ENCODE measurements at places on chromosomes 13 and 19.

DNA sequence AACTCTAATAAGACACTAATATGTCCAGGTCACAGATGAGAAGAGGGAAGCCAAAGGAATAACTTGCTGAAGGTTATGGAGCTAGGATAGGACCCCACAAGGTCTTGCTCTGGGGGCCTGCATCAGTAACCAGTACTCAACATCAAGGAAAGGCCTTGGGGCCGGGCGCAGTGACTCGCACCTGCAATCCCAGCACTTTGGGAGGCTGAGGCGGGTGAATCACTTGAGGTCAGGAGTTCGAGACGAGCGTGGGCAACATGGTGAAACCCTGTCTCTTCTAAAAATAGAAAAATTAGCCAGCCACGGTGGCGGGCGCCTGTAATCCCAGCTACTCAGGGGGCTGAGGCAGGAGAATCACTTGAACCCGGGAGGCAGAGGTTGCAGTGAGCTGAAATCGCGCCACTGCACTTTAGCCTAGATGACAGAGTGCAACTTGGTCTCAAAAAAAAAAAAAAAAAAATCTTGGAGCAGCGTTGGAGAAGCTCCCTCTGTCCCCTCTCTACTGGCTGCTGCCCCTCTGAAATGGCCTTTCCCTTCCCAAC, 1.8 kb downstream of the LONP1 start:
- no peak for DNase-seq

DNA sequence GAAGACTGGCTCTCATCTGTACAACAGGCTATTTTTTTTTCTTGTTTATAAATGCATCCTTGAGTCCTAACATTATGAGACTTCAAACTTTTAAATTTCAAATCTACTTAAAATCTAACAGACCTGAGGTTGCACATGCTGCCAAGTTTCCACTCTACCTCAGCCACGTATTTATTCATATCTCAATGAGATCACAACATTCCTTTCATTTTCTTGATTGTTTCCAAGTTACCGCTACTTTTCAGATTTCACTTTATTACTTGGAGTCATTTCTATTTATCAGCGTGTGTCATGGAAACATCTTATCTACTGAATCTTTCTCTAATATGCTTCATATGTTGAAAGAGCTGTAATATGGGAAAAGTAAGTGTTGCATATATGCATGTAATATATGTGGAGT, 1257.5 kb upstream of the ATXN8OS start:
- no peak for DNase-seq

GRCh38 chr13:26485288-26485687, 72.2 kb upstream of the WASF3 start:
- no peak for DNase-seq

GRCh38 chr13:19058566-19058965, 123.1 kb downstream of the TUBA3C start:
- DNase-seq: no peak

DNA sequence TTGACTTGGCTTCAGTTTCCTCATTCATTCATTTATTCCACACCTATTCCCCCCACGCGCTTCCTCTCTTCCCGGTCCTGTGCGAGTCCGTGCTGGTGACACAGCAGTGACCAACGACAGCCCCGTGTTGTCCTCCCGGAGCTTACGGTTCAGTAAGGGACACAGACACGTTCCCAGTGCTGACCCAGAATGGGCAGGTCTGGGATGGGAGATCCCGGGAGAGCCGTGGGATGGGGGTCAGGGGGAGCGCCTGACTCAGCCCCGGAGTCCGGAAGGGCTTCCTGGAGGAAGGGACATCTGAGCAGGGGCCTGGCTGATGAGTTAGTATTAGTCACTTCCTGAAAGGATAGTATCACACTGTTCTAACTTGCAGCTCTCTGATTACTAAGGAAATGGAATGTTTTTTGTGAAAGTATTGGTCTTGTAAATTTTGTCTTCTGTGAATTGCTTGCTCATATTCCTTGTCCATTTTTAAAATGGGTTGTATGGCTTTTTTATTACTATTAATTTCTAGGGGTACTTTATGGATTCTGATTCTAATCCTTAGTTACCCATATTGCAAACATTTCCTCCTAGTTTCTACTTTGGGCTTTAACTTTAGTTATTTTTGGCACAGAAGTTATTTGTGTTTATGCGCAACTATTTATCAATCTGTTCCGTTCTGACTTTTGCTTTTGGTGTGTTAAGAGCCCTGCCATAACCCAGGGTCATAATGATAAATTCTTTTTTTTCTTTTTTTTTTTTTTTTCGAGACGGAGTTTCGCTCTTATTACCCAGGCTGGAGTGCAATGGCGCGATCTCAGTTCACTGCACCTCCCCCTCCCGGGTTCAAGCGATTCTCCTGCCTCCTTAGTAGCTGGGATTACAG, 708 bp upstream of the ERCC1 start:
- peak; percentile 42 for DNase-seq

DNA sequence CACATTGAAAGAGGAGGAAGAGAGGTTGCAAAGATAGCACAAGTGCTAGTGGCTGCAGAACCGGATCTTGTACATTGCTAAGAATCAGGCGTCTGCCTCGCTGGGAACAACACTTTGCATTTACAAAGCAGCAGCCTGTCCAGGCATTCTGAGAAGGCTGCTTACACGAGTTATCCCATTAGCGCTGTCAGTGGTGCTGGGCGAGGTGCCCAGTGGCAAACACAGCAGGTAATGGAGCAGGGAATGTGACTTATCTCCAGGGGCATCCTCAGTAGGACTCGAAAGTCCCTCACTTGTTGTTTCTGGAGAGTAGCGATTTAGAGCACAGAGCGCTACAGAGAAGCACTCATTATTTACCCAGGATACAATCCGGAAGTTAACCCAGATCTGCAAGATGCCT, 209.6 kb downstream of the OLFM4 start:
- DNase-seq: no peak

GRCh38 chr13:112670864-112671263, 19.0 kb upstream of the ATP11A start:
- no peak for DNase-seq

- no peak for DNase-seq
These were observed 185.9 kb downstream of the NALCN start for GRCh38 chr13:101230271-101230890.

- no peak for DNase-seq
These were observed 478 bp downstream of the CLC start for GRCh38 chr19:39737351-39737750.

DNA sequence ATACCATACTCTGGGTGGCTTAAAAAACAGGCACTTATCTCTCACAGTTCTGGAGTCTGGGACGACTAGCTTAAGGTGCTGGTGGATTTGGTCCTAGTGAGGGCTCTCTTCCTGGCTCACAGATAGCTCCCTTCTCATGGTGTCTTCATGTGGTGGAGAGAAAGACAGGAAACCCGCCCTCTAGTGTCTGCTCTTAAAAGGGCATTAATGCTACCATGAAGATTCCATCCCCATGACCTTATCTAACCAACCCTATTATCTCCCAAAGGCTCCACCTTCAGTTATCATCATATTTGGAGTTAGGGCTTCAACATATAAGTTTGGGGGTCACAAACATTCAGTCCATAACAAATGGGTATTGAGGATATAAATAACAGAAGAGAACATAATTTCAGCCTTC, 139.4 kb downstream of the HS6ST3 start:
- peak; percentile 6 for DNase-seq

DNA sequence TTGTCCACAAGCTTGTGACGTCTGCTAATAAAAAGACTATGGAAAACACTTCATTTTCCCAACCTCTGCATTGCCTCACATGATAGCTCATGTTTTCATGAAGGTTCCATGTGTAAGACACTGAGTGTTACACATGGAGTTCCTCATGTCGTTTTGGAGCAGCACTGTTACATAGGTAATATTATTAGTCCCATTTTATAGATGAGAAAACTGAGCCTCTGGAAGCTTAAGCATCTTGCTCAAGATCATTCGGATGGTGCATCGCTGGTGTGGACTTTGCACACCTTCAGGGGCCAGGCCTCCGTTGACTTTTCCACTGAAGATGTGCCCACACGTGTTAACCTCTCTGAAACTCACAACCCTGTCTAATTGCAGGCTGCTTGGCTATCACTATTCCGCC, 743.4 kb downstream of the UQCRFS1 start:
- no peak for DNase-seq

DNA sequence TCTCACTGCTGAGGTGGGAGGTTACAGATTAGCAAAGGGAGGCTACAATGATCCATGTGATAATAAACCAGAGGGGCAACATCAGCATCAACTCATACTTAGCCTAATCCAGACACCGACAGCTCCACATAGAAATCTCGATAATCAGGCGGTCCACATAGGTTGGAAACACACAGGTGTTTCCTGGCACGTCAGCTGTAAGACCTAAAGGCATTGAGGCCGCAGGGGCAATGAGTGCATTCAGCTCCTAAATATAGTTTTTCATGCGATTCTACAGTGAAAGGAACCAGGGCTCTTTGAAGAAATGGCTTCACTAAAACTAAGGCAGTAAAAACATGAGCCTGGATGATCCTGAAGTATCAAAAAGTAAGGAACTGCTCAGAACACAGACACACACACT, 19.3 kb downstream of the PLPP2 start:
- DNase-seq: no peak

DNA sequence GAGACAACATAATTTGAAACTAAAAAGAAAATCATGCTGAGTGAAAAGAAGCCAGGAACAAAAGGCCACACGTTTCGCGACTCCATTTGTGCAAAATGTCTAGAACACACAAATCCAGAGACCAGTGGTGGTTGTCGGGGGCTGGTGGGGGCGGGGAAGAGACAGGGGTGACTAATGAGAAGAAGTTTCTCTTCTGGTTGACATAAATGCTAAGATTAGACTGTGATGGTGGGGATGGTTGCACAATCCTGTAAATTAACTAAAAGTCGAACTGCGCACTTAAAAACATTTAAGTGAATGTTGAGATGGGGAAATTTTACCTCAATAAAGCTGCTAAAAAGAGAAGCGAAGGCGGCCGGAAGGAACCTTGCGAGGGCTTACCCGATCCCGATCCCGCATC, 7.1 kb downstream of the AKAP8 start:
- DNase-seq: no peak

DNA sequence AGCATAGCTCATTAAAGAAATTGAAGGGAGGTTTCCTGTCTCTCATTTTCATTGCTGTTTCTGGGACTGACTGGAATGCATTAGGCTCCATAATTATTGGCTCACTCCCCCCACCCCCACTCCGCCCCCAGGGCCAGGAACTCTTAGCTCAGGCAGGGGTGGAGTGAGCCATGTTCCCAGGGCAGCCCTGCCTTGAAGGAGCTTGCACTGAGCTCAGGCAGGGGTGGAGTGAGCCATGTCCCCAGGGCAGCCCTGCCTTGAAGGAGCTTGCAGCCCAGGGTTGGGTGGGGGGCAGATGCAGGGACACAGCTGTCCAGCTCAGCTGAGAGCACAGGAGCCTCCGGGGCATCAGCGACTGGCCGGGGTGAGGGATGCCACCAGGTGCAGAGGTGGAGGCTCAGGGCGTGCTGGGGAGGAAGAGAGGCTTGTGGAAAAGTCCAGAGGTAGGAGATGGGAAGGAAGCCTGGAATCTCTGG, 39.1 kb upstream of the TFDP1 start:
- no peak for DNase-seq

GRCh38 chr19:38721979-38722773, 22.1 kb downstream of the CAPN12 start:
- DNase-seq: no peak

DNA sequence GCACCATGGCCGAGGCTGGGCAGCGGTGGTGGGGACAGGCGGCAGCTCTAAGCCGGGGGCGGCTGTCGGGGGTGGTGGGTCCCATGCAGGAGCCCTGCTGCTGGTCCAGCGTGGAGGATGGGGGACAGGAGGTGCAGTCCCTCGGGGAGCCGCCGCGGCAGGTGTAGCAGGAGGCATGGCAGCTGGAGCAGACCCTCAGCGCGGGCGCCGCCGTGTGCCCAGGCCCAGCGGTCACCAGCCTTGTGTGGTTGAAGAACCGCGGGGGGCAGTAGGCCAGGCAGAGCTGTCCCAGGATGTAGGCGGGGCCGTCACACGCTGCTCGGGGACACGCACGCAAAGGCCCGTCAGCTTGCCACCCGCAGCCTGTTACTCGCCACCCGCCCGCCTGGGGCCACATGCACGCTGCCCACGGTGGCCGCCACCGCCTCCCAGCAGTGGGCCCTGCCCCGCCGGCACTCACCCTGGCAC, 2.9 kb upstream of the C19orf25 start:
- no peak for DNase-seq

GRCh38 chr19:41776700-41777099, 19.7 kb upstream of the CEACAM3 start:
- no peak for DNase-seq

GRCh38 chr13:78816154-78816553, 157.2 kb upstream of the OBI1 start:
- no peak for DNase-seq

DNA sequence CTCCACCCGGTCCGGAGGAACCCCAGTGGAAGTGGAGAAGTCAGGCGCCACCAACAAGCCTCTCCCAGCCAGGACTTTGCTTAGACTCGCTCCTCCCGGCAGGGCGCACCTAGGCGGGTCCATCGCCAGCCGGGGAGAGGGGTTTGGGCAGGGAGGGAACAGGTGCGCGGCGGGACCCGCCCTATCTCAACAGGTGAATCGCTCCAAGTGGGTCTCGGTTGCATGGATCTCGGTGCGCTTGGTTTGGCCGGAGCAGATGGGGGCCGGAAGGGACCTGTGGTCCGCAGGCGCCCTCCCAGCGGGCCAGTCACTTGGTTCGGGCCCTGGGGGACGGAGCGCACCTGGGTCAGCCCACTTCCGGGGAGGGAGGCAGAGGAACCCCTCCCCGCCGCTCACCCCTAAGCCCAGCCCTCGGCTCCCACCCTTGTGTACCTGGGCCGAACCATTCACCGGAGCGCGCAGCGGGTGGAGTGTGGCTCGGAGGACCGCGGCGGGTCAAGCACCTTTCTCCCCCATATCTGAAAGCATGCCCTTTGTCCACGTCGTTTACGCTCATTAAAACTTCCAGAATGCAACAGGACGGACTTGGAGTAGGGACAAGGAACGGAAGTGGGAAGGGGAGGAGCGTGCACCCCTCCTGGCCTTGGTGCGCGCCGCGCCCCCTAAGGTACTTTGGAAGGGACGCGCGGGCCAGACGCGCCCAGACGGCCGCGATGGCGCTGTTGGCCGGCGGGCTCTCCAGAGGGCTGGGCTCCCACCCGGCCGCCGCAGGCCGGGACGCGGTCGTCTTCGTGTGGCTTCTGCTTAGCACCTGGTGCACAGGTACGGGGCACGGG, at the start of gene LSR:
TSS of gene LSR (plus strand) at position 693 of the 836 bp plus-strand sequence. CDS start at position 714, 21 bp downstream.
- DNase-seq: no peak

DNA sequence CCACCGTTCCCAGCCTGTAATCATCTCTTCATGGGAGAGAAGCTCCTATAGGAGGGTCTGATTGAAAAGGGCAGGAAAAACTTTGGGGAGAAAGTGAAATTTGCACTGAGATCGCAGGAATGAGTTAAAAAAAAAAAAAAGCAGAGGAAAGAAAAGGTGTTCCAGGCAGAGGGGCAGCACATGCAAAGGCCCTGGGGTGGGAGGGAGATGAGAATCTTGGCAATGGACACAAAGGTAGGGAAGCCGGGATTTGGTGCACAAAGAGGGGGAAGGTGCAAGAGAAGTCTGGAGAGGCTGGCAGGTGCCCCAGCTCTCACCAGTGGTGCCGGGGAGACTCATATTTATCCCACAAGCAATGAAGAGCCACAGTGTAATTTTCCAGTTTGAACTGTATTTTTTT, 16.4 kb upstream of the GPR32 start:
- DNase-seq: no peak
